ENCODE measurements at places on chromosomes 3 and 15.
A peak's percentile ranks its signal among the peaks of the same experiment; 100 is the strongest.

- no peak for DNase-seq
Observed at GRCh38 chr15:91922646-91923547, 69.4 kb downstream of the SLCO3A1 start.

DNA sequence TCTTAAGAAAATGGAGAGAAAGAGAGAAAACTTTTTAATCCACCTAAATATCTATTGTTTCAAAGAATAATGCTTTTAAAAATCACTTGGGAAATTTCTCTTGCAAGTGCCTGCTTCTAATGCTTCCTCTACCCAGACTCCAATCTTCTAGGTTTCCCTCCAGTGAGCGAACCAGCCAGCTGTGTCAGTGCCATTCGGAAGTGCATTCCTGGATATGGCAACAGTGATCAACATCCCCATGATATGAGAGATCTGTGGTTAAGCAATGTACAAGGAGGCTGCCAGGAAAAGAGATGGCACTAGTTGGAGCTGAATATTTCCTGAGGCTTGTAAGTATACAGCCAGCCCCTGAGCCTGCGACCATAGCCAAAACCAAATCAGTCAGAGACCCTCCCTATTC is 53.3 kb upstream of the KCNMB2 start:
- DNase-seq = no peak

DNA sequence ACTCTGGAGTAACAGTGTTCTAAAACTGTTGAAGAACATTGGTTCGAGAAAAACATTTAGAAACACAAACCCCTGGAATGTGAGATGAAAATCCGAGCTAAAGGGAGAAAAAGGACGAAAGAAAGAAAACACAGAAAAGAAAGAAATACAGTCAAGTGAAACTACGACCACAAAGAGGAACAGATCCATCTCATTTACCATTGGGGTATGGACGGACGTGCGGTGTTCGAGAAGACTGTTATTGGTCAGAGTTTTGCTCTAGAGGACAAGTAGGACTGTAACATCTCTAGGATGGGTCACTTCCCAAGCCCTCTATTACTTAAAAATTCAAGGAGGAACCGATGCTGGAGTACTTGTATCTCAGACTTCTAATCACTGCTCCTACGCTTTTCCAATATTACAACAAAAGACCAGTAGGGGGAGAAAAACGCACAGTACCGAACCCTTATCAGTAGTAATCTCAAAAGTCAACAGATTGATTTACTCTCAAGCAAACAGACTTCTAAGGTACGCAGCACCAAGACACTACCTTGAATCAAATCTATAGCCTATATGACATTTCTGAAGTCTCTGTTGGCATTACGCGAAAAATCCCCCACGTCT is 1.1 kb upstream of the PIK3CA start:
- peak; percentile 69 for DNase-seq

DNA sequence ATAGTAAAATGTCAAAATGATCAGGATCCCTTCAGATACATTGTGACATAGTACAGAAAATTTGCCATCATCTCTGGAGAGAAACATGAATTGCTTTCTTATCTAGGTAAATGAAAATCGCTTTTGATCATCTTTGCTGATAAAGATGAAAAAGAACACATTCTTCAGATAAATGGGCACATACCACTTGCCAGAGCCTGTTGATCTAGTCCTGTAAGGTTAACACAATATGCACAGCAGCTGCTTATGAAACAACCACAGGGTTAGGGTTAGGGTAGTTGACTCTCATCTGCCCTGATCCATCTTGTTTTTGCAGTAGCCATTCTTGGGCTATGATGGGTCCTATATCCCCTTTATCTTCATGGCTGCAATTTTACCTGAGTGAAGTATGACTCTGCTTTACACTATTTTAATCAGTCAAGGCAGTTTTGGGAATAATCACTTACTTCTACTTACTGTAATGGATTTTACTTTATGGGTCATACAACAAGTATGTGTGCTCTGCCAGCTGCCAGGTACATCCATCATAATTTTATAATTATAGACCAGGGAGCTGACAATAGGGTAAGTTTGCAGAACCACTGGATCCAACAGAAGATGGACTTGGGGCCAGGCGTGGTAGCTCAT is 12.6 kb upstream of the SPINK8 start:
- no peak for DNase-seq

DNA sequence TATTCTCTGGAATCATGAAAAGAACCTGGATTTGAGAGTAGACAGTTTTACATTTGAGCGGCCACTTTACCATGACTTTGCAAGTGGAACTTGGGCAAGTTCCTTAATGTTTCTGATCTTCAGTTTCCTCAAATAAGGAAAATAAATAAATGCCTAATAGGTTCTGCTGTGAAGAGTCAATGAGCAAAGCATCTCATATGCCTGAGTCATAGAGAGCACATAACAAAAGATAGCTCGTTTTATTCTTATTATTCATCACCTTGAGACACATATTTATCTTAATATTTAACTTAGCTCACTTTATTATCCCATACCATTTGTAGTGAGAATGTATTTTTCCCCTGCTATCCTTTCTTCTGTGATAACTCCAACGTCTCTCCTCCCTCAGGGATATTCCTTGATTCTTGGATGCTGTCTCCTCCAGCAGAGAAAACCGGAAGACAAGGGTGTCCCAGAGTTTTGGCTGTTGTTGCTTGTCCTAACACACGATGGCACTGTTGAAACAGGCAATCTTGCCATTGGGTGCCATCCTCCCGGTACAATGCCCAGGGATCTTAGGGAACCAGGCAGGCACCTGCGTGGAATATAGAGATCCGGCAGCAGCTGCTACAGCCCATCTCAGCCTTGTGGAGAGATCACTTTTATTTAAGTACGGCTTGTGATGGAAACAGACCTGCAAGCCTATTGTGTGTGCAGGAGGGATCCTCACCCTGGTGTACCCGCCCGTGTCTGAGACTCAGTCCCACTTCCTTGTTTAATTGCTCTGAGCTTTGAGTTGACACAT is 33.3 kb upstream of the VPS33B start:
- DNase-seq = peak; percentile 58

- DNase-seq = no peak
Observed at GRCh38 chr3:179063945-179064560, 7.6 kb downstream of the ZMAT3 start.

DNA sequence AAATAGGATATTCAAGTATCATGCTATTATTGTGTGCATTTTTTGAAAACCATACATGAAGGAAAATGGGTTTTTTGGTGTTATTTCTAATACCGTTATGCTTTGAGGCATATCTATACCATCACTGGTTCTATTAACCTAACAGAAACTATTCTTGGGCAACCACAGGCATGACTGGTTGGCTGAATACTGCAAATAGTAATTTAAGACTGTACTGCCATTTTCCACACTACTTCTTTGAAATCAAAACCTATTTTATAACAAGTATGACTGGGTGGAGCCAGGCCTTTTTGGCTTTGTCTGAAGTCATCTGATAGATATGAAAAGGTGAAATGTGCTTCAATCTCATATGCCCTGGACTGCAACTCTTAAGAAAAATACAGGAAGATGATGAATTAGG is 115.1 kb downstream of the ULK4 start:
- DNase-seq = peak; percentile 28

DNA sequence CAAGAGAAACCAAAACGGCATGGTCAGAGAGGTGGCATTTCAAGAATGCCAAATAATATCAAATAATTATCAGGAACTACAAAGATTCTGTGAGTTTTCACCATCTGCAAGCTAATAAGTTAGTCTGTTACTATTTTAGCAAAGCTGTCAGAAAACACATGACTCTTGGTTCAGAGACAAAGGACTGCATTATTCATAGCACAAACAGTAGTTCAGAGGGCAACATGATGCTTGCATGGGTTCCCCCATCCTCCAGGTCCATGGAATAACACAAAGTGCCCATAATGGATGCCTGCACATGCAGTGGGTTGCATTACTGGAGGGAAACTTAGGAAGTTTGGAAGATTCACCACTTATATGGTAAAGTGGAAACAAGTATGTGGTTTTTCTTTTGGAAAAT is 228.8 kb upstream of the ALCAM start:
- no peak for DNase-seq

DNA sequence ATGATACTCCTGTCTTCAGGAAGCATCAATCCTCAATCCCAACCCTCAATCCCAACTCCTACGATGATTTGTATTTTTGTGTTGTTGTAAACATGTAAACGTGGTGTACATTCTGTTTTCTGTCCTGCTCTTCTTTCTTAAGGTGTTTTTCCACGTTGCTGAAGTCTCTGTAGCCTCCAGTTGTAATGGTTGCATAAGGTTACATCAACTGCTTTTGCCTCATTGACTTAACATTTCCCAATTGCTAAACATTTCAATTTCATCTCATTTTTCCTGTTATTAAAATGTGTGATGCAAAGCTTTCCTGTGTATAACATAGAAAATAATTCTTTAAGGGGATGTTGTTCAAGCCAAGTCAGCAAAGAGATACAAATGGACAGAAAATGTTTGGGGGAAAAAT is 33.4 kb downstream of the HRH1 start:
- DNase-seq = no peak

GRCh38 chr3:193048127-193048526 is 130.5 kb upstream of the MB21D2 start:
- DNase-seq = no peak

GRCh38 chr3:46693892-46694226 is 380 bp upstream of the ALS2CL start:
- DNase-seq = peak; percentile 17

- DNase-seq = no peak
Observed at GRCh38 chr3:123110976-123111615, 44.3 kb downstream of the PDIA5 start.

- DNase-seq = peak; percentile 45
Observed at GRCh38 chr15:67433495-67434099, 87.3 kb upstream of the C15orf61 start.

DNA sequence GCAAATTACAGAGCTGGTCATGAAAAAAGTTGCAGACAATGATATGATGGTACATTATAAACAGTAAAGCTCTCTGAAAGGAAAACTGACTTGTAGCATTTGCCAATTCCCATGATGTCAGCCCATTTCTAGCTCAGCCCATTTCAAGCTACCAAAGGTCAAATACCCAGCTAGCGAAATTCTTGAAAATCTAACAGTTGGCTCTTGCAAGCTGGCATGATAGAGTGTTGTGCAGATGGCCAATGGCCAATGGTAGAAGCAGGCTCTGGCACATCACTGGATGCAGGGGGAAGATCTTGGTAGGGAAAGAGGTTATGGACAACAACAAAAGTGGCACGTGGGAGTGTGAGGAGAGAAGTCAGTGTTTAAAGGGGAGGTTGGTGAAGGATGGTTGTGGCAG is 36.7 kb downstream of the RASGRF1 start:
- no peak for DNase-seq

- DNase-seq = no peak
Observed at GRCh38 chr3:132395126-132395525, 22.2 kb upstream of the DNAJC13 start.

DNA sequence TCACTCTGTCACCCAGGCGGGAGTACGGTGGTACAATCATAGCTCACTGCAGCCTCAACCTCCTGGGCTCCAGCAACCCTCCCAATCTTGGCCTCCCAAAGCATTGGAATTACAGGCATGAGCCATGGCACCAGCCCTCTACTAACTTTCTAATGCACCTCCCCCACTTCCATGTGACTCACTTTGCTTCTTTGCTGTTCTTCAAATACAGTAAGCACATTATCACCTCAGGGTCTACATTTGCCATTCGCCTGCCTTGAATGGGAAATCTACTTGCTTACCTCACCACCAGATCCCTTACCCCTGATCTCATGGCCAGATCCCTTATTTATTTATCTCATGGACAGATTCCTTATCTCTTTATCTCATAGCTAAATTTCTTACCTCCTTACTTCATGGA is 235.3 kb downstream of the KCNMB2 start:
- DNase-seq = no peak

DNA sequence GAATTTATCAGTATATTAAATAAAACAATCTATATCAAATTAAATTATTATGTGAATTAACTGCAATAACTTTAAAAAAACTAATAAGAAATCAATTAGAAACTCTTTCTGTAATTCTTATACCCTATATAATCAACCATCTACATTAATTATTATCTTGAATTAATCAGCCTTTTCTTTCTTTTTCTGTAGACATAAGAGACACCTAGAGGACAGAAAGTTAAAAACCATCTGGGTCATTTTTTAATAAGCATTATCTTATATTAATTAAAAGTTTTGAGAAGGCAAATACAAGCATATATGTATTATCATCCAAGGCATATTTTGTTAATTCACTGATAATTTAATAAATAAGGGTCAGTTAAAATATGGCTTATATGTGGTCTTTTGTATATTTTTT is 24.2 kb upstream of the SLC25A26 start:
- DNase-seq = no peak

DNA sequence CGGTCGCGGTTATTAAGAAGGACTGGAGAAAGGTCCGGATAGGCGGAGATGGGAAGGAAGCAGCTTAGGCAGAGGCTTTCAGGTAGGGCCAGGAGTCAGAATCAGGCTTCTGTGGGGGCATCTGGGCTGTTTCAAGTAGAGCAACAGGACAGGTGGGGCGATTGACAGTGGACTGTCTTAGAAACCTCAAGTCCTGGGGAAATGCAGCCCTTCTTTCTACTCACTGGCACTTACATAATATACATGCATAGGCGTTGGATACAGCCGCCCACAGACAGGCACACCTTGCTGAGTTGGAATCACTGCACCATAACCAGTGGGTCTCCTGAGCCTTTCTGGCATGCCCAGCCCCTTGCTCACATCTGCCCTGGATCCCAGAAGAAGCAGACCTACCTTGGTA is 730 bp downstream of the MYD88 start:
- no peak for DNase-seq

GRCh38 chr15:79172801-79173460 is 82.4 kb upstream of the RASGRF1 start:
- no peak for DNase-seq

DNA sequence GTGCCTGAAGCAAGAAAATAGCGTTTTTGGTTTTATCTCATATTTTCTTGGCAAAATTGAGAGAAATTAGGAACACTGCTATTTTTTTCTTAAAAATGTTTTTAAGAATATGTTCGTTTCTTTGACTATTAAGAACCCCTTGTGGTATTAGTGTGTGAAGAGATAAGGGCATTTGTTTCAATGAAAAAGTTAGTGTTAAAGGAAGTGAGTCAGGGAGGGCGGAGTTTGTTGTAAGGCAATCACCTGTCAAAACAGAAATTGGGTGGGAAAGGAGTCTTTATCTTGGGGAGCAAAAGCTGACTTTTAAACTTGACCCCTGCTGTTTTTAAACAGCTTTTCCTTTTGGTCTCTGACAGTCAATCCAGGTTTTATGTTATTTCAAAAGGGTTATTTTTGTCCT is 4.2 kb downstream of the RAP2B start:
- peak; percentile 55 for DNase-seq

DNA sequence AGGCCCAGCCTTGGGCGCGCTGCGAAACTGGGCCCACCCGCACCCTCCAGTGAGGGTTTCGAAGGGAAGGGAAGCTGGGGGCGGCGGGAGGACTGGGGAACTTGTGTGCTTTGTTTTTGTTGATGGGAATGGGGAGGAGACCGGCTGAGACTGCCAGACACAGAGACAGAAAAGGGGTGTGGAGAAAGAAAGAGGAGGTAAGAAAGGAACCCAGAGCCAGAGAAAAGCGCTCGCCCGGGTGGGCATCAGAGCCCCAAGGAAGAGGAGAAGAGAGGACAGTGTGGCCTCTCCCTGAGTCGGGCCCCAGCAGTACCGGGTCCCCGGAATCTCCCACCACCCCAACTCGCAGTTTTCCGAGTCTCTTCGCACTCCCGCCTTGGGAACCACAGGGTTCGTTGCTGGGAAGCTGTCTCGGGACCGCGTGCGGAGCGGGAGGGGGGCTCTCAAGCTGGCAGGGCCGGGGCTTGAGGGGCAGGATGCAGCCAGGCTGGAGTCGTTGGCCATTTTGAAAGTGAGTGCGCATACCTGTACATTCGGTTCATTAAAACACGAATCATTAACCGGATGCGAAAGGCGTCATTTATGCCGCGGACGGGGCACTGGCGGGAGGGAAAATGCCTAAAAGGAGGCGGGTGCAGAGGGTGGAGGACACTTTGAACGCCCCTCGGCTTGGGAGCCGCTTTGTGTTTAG is 3.1 kb downstream of the SKOR1 start:
- no peak for DNase-seq

Measured in activated CD4-positive, alpha-beta T cell treated with anti-CD3 and anti-CD28 coated beads, Interleukin-2, Interleukin-6, amounts not matched to agents 100 ng/mL and 50 ng/mL, durations not matched to agents 16 hours and 8 hours (primary cell).